Stimulated activated naive B cell treated with anti-CD40 and anti-IgM and Interleukin-4, amounts not matched to agents 10 μg/mL and 1 μg/mL and 100 μg/mL, for 72 hours (primary cell): ENCODE measurements at places on chromosomes 3 and 15.

GRCh38 chr15:62997441-62997840 is 45.1 kb upstream of the TPM1 start:
- H3K4me3 ChIP-seq, result no peak overlapping the region
- DNase-seq, result no peak
- H3K4me1 ChIP-seq, result no peaks in the 10 kb centered on the region
- H3K27me3 ChIP-seq, result peaks cover 26% of the 10 kb centered on the region

- H3K27ac ChIP-seq, result no peak overlapping the region
- H3K4me3 ChIP-seq, result no peak overlapping the region
- H3K4me1 ChIP-seq, result no peaks in the 10 kb centered on the region
- H3K27me3 ChIP-seq, result peaks cover 3% of the 10 kb centered on the region
- H3K36me3 ChIP-seq, result no peaks in the 10 kb centered on the region
- DNase-seq, result no peak
Measured at GRCh38 chr3:140319739-140320138, 358.1 kb upstream of the TRIM42 start.

DNA sequence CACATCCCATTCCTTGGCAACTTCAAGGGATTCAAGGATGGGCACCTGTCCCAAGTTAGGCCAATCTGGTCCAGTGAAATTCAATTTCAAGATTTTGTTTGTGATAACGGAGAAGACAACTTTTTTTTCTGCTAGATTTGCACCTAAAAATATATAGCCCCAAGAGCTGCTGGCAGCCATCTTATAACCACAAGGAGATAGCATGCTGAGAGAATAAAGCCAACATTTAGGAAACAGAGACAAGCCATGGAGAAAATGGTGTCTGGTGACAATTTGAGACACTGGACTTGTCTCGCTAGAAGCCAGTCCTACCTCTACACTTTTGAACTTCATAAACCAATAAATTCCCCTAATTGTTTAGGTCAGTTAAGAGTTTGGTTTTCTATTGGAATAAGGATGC is 5.4 kb downstream of the PARL start:
- peaks cover 16% of the 10 kb centered on the region for H3K4me1 ChIP-seq

DNA sequence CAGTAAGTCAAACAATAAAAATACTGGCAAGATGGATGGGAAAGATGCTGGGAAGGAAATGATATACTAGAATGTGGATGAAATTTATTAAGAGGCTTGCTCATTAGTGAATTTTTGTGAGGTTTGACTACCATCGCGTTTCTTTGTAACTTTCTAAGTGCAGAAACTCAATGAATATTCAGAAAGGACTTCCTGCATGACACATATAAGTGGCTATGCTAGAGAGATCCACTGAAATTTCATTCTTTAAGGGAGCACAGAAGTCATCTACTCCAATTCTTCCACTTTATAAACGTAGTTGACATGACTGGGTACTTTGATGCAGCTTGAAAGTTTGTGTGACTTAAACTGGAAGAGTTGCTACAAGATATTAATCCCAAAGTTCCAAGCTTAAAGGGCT is 88.0 kb downstream of the SHQ1 start:
- H3K27me3 ChIP-seq, result peaks cover 15% of the 10 kb centered on the region
- H3K4me3 ChIP-seq, result no peak overlapping the region
- no peak overlapping the region for H3K27ac ChIP-seq
- peaks cover 15% of the 10 kb centered on the region for H3K4me1 ChIP-seq
- H3K36me3 ChIP-seq, result peaks cover 35% of the 10 kb centered on the region

- peak overlapping the region; percentile 22 for H3K27ac ChIP-seq
- H3K4me1 ChIP-seq, result peaks cover 23% of the 10 kb centered on the region
- DNase-seq, result no peak
- H3K36me3 ChIP-seq, result peaks cover 33% of the 10 kb centered on the region
- H3K27me3 ChIP-seq, result no peaks in the 10 kb centered on the region
Measured at GRCh38 chr3:188507244-188507720, 353.3 kb downstream of the LPP start.

DNA sequence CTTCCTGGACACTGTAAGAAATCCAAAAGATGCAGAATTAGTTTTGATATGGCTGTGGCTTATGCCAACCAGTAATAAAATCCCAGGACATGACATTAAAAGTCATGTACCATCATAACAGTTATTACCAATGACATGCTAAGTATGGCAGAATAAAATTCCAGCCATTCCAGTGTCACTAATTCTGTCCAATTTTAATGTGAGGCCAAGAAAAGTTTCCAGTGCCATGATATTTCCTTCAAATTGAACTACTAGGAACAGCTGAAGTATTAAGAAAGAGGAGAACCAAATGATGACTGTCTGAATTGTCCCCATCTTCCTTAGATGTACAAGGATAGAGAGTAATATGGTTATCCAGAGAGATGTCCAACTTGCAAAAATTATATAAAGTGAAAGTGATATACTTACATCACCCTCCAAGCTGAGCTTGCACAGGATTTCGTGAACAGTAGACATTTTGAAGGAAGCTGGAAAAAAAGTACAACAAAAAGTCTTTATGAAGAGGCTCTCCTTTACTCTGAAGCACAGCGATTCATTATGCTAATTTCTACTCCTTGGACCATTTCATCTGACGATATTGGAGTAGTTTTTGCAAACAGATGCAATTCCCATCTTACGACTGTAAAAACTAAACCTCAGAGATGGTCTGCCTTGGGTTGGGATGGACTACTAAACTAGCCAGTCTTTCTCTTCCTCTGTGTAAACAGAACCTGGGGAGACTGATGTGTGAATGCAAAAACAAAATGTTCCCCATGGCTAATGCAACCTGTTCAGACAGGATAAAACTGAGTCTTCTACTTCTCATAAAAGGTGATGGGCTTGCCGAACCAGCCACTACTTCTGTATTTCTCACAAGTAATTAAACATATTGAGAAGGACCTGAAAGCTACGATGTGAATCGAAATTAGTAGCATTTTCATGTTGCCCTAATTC is 11.9 kb downstream of the ANXA2 start:
- DNase-seq, result no peak
- H3K36me3 ChIP-seq, result peaks cover 22% of the 10 kb centered on the region
- peaks cover 15% of the 10 kb centered on the region for H3K4me1 ChIP-seq
- H3K4me3 ChIP-seq, result no peak overlapping the region
- no peak overlapping the region for H3K27ac ChIP-seq

GRCh38 chr3:110067527-110067926 is 730.2 kb upstream of the DPPA4 start:
- no peaks in the 10 kb centered on the region for H3K27me3 ChIP-seq
- H3K4me3 ChIP-seq, result no peak overlapping the region
- no peaks in the 10 kb centered on the region for H3K4me1 ChIP-seq
- no peaks in the 10 kb centered on the region for H3K36me3 ChIP-seq

DNA sequence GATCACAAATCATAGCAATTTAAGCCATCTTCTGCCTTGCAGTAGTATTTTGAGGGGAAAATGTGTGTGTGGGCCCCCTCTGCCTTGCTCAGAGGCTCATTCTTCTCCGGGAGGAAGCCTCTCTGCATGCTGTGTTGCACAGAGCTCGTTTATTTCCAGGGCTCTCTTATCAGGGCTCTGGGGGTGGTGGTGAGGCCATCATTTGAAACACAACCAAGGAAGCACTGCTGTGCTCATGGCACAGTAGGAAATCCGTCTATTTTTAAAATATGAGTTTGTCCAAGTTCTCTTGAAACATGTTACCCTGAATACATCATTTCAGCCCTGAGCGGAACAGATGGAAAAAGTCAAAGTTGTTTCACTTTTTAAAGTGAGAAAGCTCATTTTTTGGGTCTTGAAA is 369.0 kb upstream of the CFAP20DC start:
- no peaks in the 10 kb centered on the region for H3K27me3 ChIP-seq
- DNase-seq, result no peak
- H3K27ac ChIP-seq, result no peak overlapping the region
- H3K36me3 ChIP-seq, result no peaks in the 10 kb centered on the region
- no peaks in the 10 kb centered on the region for H3K4me1 ChIP-seq

DNA sequence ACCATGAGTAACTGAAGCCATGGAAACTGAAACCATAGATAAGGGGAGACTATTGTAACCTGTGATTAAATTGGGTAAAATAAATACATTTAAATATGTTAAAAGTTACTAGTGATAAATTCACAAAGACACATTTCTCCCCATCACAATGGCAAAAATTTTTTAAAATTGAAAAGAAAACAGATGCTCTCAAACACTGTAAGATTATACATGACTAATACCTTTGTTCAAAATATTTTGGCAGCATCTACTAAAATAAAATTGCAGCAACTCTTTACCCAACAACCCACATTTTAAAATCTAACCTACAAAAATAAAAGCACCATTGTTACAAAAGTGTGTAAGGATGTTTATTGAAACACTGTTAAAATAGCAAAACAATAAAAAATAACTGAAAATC is 93.3 kb downstream of the CLASP2 start:
- no peak overlapping the region for H3K27ac ChIP-seq
- H3K27me3 ChIP-seq, result no peaks in the 10 kb centered on the region
- no peak overlapping the region for H3K4me3 ChIP-seq
- H3K4me1 ChIP-seq, result peaks cover 2% of the 10 kb centered on the region
- DNase-seq, result no peak
- peaks cover 8% of the 10 kb centered on the region for H3K36me3 ChIP-seq

- H3K27ac ChIP-seq, result no peak overlapping the region
- H3K4me3 ChIP-seq, result no peak overlapping the region
Measured at GRCh38 chr3:23152989-23153388, 50.1 kb upstream of the UBE2E2 start.

DNA sequence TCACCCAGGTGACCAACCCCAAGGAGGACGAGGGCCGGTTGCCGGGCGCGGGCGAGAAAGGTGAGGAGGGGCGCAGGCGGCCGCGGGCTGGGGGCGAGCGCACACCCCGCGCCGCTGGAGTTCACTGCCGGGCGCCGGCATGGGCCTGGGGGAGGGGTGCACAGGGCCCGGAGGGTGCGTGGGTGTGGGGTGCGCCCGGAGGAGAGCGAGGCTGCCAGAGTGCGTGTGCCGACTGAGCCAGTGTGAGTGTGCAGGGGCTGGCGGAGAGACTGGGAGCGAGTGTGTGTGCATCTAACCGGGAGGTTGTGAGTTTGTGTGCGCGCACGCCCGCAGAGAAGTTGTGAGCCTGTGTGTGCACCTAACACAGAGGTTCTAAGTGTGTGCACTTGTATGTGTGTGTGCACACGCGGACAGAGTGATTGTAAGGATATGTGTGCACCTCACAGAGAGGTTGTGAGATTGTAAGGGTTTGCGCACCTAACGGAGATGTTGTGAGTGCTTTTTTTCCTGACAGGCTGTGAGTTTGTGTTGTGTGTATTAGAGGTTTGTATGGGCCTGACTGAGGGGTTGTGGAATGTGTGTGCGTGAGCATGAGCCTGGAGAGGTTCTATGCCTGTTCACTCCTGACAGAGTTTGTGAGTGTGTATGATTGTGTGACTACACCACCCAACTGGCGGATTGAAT is 681 bp downstream of the CTDSPL start:
- peak overlapping the region; percentile 42 for H3K4me3 ChIP-seq
- H3K27me3 ChIP-seq, result peaks cover 29% of the 10 kb centered on the region
- no peaks in the 10 kb centered on the region for H3K36me3 ChIP-seq
- DNase-seq, result no peak
- H3K4me1 ChIP-seq, result peaks cover 9% of the 10 kb centered on the region
- peak overlapping the region; percentile 70 for H3K27ac ChIP-seq

- no peaks in the 10 kb centered on the region for H3K27me3 ChIP-seq
- DNase-seq, result no peak
- no peaks in the 10 kb centered on the region for H3K36me3 ChIP-seq
- H3K27ac ChIP-seq, result no peak overlapping the region
- no peak overlapping the region for H3K4me3 ChIP-seq
Measured at GRCh38 chr3:8784676-8785435, 15.4 kb upstream of the OXTR start.

- no peak for DNase-seq
- no peak overlapping the region for H3K27ac ChIP-seq
- peaks cover 5% of the 10 kb centered on the region for H3K4me1 ChIP-seq
- no peaks in the 10 kb centered on the region for H3K27me3 ChIP-seq
- peaks cover 23% of the 10 kb centered on the region for H3K36me3 ChIP-seq
- no peak overlapping the region for H3K4me3 ChIP-seq
Measured at GRCh38 chr15:42890161-42890913, 30.2 kb downstream of the TTBK2 start.

DNA sequence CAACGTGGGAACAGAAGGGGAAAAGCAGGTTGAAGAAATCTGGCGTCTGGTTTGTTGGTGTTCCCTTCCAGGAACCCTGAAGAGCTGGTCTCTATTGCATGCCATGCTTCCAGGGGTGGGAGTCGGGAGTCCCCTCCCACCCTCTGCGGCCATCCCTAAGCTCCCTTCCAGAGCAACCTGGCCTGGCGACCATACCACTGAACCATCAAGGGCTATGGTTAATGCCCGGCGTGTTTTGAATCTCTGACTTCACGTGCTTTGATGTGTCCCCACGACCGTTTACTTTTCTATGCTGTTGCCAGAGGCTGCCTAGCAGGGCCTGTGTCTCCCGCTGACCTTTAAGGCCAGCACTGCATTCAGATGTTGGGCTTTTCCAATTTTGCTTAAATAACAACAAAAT is 696 bp upstream of the SNRK start:
- peak overlapping the region; percentile 65 for H3K27ac ChIP-seq
- peaks cover 34% of the 10 kb centered on the region for H3K4me1 ChIP-seq
- no peak for DNase-seq
- H3K4me3 ChIP-seq, result peak overlapping the region; percentile 64
